ENCODE measurements at places on chromosomes 13 and 19.

DNA sequence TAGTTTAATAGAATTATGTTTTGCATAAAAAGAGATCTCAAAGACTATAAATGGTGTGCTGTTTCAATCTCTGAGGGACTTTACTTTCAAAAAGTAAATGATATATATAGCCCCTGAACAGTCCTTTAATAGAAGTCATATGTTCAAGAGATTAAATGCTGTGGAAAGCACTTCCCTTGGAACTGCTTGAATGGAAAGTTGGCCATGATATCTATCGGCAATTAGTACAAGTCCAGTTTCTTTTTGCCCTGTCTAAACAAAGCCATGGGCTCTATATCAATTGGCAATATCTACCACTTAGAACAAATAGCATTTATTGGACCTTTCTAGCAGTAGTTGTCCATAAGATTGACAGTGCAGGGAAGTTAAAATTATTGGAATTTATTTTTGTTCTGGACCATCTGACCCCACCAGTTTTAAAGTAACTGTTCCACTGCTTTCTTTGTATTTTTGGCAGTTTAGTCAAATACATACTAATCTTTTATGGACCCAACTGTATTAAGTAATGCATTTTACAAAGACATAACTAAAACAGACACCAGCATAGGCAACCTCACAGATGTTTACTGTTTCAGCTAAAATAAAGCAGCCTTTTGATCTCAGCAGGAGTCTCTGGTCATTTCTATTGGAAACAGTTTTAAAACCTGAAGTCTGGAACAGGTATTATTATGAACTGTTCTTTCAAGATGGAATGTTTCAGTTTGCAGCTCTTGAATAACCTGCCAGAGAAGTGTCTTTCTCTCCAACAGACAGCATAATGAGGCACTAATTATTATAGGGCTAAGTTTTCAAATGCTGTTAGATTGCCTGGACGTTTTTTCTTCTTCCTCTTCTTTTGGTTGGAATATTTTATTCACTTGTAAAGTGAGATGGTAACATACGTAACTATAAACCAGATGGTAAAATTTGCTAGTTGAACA lies 282.6 kb downstream of the DCLK1 start:
- DNase-seq = no peak

GRCh38 chr13:97780486-97780885 lies 173.0 kb upstream of the IPO5 start:
- DNase-seq = no peak

DNA sequence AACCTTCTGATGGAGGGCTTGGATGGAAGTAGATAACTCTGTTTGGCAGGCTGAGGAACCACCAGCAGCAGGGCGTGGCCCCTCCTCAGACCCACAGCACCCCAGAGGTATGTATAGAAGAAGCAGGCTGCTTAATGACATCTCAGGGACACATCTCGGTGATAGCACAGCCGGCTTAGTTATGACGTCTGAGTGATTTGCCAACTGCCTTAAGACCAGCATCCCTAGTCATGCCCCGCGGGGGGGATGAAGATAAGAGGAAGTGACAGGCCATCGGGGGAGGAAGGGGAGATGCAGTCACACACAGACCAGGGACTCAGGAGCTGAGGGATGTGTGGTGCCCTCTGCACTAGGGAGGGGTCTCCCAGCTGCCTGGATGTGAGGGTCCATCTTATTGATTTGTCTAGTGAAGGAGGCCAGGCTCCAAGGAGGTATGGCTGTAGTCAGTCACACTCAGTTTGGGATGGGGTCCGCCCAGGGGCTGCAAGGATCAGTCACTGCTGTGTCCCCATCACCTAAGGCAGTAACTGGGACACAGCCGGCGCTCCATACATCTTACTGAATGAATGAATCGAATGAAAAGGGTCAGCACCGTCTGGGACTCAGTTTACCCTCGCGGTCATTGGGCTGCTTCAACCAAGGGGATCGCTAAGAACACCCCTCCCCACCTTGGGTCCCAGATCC lies 19.2 kb upstream of the ERCC1 start:
- no peak for DNase-seq

- DNase-seq = no peak
Observed at GRCh38 chr19:52735734-52736133, 890 bp upstream of the ZNF611 start.

DNA sequence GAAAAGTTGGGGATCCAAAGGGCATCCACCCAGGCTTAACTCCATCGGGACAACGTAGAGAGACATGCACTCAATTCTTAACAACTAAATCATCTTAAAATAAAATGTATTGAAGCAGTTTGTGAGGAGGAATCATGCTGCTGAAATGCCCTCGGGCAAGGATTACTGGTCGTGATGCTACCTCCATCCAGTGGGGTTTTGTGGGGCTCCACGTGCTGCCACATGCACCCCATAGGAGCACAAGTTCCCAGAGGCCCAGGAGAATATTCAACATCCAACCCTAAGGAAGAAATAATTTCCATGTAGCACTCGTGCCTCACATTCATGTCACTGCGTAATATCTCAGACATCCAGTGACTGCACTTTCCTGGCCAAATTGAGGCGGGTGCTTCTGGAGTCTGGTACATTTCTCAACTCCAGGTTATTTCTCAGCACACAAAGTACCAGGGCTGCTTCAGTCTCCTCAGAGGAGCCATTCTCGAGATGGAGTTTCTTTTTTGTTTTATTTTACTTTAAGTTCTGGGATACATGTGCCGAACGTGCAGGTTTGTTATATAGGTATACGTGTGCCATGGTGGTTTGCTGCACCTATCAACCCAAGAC lies 429.8 kb downstream of the FOXO1 start:
- DNase-seq = no peak

DNA sequence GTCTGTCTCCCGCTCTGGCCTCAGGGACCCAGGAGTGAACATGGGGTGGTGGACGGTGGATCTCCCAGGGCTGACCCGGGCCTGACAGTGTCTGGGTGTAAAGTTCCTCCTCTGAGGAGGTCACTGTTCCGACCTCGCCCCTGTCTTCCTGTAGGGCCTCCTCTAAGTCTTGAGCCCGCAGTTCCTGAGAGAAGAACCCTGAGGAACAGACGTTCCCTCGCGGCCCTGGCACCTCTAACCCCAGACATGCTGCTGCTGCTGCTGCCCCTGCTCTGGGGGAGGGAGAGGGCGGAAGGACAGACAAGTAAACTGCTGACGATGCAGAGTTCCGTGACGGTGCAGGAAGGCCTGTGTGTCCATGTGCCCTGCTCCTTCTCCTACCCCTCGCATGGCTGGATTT lies at the start of gene SIGLEC9:
TSS of gene SIGLEC9 (plus strand) at position 178 of the 400 bp plus-strand sequence. CDS start at position 247, 69 bp downstream.
- DNase-seq = no peak

DNA sequence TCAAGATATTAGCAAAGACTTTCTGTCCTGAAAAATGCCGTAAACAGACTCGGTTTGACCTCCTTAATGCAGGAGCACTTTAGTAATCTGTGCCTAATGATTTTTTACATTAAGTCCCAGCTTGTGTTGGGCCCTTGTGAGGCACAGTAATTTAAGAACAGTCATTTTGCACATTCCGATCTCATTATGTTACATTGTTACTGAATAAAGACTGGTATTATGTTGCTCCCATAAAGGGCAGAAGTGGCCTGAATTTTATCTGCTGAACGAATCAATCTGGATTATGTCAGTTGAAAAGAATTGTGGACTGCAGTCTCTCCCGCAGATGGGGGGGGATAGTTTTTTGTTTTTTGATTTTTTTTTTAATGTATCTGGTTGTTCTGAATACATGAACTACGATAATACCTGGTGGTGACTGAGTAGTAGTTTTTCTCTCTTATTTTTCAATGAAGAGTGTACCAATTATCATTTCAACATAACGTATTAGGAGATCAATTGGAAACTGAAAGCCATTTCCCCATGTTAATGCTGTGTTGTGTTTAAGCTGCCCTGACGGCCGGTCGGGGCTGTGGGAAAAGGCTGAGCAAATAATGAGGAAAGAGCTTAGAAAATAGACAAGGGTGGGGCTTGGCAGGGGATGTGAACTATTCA lies 290.2 kb downstream of the ZNF536 start:
- no peak for DNase-seq

DNA sequence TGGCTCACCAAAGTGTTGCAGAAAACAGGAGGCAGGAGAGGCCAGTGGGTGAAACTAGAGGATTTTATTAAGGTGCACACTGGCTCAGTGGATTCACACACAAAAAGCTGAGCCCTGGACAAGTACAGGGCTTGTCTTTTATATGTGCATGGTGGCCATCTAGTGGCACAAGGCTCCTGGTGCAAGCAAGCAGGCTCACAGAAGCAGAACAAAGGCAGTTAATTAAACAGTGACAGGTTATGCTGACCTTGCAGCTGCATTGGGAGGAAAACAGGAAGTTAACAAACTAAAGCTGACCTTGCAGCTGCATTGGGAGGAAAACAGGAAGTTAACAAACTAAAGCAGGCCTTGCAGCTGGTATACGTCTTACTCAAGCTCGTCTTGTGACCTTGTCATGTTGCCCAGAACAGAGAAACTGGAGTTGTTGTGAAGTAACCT lies 65.3 kb upstream of the ZNF681 start:
- DNase-seq = no peak

DNA sequence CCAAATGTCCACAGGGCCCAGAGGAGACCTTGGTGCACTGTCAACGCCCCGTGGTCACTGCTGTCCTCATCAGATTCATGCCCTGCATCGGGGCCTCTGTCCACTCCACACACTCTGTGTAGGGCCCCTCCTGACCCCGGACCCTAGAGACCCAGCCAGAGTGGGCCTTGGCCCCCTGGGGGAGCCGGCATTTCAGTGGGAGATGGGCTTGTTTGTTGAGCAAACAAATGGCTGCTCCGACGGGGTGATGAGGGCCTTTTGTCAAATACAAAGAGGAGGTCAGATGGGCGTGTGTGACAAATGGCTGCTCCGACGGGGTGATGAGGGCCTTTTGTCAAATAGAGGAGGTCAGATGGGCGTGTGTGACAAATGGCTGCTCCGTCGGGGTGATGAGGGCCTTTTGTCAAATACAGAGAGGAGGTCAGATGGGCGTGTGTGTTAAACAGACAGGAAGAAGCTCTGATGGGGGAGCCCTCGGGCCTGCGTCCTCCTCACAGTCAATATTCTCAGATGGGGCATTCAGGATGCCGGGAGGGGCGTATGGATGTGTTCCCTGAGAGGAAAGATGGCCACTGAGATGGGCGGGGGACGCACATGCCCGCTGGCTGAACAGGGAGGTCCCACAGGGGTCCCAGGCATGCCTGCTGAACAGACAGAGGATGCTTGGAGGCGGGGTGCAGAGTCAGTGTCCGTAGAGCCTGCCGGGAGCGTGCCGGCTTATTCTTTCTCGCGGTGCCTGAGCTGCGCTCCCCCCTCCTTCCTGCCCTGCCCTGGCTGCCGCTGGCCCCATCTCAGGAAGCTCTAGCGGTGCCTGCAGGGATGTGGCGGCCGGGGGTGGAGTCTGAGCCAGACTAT lies 36.3 kb downstream of the SMIM24 start:
- no peak for DNase-seq

DNA sequence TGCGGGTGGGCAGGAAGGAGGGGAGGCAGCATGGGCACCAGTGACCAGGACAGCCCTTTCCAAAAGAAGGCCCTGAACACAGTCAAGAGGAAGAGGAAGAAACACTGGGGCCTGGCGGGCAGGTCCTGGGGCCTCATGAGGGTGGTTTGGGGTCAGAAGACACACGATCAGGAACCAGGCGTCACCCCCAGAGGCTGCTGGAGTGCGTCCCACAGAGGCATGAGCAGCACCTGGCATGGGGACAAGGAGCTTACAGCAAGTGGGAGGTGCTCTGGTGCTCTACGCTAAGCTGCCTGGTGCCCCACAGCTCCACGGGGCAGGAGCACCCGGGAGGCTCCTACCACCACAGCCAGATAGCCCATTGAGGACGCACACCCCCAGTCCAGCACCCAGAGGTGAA lies 20.0 kb downstream of the ELL start:
- DNase-seq = no peak

DNA sequence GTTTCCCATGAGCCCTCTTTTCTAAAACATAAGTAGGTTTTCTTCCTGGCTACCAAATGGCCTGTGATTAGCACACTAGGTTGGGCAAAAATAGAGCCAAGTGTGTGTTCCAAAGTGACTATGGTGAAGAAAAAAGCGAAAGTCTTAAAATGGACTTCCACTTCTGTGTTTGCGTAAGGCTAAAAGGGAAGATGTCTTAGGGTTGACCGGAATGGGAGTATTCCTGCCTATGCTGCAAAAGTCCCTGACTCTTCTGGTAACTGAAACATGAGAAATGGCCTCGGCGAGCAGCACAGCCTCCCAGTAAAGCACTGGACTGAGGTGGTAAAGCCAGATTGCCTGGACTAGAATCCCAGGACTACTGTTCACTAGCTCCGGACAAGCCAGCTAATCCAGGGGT lies 2.4 kb upstream of the FPR1 start:
- DNase-seq = no peak

GRCh38 chr13:63625869-63626268 lies 2210.2 kb upstream of the PCDH20 start:
- DNase-seq = no peak

DNA sequence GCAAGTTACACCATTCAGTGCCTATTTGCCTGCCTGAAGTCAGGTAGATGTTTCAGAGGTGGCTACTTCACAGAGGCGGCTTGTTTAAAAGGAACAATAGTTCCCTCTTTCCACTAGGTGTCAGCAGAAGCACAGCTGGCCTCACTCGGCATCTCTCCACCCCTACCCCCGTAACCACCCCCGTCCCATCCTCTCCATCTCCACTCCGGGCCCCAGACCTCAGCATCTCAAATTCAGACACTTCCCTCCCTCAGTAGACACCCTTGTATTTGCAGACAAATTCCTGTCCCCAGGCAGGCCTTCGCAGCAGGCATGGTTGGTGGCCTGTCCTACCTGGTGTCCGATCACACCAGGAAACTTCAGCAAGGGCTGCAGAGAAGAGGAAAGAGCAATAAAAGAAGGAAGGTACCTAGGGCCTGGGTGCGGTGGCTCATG lies 9.1 kb upstream of the DPP9 start:
- DNase-seq = peak; percentile 38

DNA sequence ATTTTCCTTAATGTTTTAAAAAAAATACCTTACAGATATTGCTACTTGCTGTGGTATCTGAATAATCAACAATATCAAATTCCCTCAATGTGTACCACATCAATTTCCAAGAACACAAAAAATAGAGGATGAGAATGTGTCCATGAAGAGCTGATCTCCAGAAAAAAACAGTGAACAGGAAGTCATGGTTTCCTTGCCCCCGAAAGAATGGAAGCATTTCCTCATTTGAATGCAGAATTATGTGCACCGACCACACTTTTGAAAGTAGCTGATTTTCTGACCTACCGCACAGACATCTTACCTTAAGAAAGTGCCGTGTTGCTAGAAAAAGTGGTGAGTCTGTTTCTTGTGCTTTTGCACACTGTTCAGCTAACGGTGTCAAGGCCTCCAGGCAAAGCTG lies 13.4 kb upstream of the EEF1AKMT1 start:
- no peak for DNase-seq
